ENCODE measurements at places on chromosomes 13 and 19.

DNA sequence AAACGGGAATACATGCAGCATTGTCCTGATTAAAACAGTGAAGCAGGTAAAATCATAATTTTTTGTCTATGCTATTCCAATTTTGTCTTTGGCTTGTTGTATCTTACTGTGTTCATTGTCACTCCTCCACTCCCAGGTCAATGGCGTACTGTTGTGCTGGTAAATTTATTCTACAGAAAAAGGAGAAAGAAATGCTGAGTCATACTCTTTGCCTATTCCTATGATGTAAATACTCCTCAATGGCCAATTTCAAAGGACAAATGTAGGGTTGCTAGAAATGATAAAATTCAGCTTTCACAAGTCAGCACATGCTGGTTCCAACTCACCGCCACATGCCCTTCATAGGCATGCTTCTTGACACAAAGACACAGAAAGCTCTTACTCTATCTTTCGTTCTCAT, 694.4 kb upstream of the PCDH20 start:
- DNase-seq = no peak

DNA sequence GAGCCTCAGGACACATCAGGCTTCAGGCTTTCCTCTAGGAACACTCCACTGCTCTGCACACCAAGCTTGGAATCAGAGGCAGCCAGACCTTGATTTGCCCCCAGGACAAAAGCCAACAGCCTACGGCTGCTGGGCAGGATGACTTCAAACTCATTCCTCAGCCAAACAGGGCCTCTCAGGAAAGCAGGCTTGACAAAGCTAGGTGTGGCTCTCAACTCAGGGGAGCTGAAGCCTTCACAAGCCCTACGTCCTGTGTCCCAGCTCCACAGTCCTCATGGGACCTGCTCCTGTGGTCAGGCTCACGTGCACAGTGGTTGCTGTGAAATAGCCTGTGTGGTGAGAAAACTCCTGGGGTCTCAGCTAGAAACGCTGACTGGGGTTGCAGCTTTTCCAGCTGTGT, 398.9 kb upstream of the ZNF507 start:
- DNase-seq = no peak

DNA sequence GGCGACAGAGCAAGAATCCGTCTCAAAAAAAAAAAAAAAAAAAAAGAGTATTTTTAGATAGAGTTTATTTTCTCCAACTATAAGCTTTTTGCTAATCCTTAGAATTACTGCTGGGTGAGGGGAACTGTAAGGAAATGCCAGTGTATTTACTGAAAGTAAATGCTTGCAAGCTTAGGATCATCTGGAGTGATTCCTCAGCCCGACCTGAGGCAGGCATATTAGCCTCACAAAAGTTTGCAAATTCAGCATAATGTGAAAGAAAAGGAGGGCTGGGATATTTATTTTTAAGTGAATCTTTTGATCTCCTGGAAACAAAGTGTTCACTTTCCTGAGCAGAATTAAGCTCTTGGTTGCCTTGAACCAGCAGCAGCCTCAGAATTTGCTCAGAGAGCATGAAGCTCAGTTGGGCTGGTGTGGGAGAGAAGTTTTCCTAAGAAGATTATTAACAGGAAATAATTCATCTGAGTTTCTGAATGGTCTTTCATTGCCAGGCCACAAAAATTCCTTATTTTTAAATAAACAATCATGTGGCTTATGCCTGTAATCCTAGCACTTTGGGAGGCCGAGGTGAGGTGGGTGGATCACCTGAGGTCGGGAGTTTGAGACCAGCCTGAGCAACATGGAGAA, 24.7 kb upstream of the SPATA13 start:
- DNase-seq = no peak

- DNase-seq = no peak
Measured at GRCh38 chr13:73082471-73082870, 23.7 kb downstream of the KLF5 start.

GRCh38 chr19:31962561-31962996, 382.8 kb upstream of the ZNF507 start:
- no peak for DNase-seq

- peak; percentile 79 for DNase-seq
Measured at GRCh38 chr19:39497996-39498797, 550 bp upstream of the DLL3 start.

DNA sequence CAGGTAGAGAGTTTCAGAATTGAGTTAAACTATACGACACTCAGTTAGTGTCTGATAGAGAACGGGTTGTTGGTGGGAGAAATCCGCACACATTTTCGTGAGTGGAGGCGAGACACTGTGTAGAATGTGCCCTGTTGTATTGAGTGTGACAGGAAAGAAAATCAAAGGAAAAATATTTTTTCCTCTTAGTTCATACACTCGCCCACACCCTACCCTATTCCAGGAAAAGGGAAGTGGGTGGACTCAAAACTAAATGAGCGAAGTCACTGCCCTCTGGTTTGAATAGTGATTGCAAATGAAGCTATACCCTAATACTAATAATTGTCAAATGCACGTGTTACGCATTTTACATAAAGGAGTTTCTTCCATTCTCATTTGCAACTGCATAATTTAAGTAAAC, 2.0 kb downstream of the ZNF347 start:
- no peak for DNase-seq

DNA sequence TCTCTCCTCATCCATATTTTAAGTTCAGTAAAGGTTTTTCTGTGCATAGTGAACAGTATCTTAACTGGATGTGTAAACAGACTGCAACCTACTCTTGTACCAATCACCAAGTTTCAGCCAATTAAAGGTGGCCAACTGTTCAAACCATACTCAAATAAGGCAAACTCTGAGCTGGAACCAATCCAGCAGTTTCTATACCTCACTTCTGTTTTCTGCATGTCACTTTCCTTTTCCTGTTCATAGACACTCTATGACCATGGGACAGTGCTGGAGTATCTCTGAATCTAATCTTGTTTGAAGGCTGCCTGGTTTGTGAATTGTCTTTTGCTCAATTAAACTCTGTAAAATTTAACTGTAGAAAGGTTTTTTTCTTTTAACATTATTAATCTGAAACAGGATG, 470.3 kb upstream of the SLITRK6 start:
- DNase-seq = no peak

GRCh38 chr13:31199527-31199848, 287 bp upstream of the B3GLCT start:
- DNase-seq = no peak

DNA sequence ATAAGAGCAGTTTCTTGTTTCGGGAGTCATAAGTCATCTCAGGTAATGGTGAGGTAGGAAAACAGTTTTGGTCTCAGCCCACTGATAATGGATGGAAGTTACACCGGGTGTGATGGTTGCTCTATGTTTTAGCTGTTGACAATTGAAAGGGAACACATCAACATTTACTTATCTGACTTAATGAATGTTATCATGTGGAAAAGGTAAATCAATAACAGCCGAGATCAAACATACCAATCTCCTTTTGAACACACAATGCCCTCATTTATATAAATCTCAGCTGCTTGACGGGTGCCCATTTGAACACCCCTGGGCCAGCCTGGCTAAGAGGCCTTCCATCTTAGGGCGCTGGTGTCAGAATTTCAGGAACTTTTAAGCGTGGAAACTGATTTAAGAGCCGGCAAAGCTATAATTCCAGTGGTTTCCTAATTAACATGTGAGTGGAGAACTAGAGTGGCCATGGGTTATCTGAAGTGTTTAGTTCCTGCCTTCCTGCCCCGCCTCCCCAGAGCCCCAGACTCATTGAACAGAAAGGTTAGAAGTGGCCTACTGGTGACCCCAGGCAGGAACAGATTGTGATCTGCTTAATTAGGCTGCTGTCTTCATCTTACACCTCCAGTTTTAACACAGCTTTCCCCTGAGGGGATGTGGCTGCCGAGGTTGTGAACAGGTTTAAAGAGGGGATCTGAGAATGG, 572.7 kb downstream of the FGF9 start:
- DNase-seq = no peak

DNA sequence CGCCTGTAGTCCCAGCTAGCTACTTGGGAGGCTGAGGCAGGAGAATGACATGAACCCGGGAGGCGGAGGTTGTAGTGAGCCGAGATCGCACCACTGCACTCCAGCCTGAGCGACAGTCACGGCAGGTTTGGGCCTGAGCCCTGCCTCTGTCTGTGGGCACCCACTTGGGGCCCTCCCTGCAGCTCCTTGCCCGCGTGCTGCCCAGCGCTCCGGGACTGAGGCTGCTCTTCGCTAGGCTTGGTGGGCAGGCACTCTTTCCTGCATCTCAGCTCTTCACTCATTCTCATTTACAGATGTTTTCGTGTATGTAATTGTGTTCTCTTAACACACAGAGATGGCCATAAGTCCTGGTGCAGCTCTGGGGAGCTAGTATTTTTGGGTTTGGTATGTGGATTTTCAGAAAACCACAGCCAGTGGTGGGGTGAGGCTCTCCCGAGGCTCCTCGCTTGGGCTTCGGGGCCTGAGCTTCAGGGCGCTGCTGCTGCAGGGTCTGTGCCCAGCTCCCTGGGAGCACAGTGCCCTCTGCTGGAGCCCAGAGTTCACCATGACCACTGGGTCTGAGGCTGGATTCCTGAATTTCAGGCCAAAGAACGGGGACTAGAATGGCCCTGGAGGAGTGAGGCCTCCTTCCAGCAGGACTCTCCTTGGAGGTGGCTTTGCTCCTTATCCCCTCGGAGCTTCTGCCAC, 15.2 kb downstream of the UPF1 start:
- peak; percentile 84 for DNase-seq

DNA sequence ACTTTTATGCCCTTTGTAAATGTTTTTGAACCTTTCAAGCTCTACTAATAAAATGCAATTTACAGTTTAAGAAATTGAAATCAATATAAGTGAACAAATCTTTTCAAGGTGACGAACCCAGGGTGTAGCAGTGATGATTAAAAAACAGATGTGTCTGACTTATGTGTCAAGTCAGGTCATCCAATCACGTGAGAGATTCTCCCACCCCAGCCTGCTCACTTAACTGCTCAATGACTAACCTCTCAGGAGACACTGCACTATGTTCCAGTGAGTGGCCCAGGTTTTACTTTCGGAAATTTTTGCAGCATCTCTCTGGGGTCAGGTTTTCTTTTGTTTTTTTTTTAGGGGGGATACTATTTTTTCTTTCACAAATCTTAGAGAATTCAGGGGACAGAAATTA, 60.7 kb downstream of the ZNF429 start:
- DNase-seq = no peak

DNA sequence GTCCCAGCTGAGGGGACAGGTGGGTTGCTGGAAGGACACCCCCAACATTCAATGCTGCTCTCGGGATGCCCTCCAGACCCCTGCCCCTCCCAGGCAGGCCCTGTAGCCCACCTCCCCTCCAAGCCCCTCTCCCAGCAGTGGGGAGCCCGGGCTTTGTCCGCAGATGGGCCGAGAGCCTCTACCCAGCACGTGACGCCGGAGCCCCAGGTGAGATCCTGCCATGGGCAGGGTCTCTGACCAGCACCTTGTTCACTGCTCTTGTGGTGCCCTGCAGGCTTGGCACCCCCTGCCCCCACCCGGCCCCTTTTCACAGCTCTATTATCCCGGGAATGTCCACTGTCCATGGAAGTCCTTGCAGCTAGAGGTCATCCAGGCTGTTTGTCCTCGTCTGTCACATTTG, 76.5 kb downstream of the C1QTNF9 start:
- no peak for DNase-seq

GRCh38 chr13:40061466-40062450, 406.3 kb downstream of the COG6 start:
- no peak for DNase-seq

- no peak for DNase-seq
Measured at GRCh38 chr13:60494296-60494695, 97.3 kb downstream of the TDRD3 start.

- no peak for DNase-seq
Measured at GRCh38 chr13:109836629-109837607, 50.5 kb upstream of the IRS2 start.

GRCh38 chr13:38687246-38688229, 661 bp downstream of the FREM2 start:
- no peak for DNase-seq

GRCh38 chr13:45623516-45624090, 8.1 kb upstream of the ERICH6B start:
- peak; percentile 33 for DNase-seq

DNA sequence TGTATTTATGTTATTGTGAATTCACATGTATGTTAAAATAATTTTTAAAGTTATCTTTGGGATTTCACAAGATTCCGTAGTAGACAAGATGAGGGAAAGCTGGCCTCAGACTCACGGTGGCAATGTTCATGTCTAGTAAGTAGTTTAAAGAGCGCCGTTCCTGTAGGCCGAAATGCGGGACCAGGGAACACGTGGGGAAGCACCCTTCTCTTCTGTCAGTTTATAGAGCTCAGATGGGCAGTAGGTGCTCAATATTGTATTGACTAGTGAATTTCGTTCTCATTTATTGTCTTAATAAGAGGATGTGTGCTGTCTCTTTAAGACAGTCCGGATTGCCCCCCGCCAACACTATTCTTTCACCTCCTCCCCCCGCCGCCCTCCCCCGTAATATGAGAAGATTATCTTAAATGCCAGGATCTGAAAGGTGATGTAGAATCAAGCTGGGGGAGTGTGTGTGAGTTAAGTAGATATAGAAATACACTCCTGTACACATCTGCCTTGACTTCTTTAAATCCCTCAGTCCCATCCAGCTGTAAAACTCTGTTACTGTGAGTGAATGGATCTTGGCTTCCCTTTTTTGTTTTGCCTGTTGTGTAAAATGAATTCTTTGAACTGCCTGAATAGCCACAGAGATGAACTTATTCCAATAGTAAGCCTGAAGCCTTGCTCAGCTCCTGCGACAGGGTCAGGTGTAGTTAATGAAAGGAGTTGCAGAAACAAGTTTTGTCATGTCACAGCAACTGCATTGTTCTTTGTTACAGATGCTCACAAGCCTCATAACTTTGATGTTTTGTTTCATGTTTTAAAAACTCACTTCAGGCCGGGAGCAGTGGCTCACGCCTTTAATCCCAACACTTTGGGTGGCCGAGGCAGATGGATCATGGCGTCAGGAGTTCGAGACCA, 1.3 kb downstream of the LAMP1 start:
- no peak for DNase-seq

- DNase-seq = no peak
Measured at GRCh38 chr19:22610121-22610520, 24.0 kb upstream of the ZNF492 start.

DNA sequence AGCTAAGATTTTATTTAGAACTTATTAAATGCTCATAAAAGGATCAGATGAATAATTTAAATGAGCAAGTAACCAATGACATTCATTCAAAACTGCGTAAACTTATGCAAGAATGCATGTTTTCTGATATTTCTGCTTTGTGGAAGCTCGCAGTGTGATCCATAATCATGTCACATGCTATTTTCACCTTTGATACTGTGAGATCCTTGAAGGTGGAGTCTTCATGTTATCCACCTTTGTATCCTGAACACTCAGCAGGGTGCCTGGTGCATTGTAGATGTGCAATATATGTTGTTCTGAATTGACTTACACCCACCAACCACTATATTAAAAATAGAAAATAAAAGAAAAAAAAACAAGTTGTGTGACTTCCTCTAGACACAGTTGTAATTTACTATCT, 333.5 kb downstream of the DCT start:
- no peak for DNase-seq

DNA sequence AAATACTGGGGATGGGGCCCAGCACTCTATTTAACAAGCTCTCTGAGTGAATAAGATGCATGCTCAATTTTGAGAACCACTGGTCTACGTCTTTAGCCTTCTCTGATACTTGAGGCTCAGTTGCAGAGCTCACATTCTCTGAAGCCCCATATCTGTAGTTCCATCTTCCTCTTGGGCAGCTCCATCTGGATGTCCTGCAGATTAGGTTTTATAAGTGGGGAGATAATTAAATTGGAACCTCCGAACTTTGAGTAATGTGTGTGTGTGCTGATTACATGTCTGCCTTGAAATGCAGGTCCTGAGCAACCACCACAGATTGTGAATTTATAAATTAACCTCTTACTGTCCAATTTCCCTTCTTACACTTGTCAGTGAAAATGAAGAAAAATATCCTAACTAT, 7.2 kb upstream of the RASL11A start:
- DNase-seq = no peak

- peak; percentile 45 for DNase-seq
Measured at GRCh38 chr19:38684078-38684861, 36.8 kb downstream of the ACTN4 start.

Data from HAP-1 (cell line).